ENCODE measurements at places on chromosomes 11 and 22.
A peak's percentile ranks its signal among the peaks of the same experiment; 100 is the strongest.

DNA sequence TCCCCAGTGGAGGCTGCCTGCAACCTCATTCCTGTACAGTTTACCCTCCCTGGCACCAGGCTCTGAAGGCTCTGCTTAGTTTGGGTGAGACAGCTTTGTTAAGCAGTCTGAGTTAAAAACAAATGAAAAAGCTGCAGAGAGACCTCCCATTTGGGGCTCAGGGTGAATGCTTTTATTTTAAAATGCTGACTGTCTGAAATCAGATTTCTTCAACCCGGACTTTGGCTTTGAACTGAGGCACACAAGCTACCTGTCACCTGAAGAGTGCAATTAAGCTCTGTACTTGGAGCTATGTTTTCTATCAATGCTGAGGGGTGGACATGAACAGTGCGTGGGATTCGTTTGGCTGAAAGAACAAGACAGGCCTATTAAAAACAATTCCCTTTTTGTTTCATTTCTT is 217.5 kb upstream of the SORL1-AS1 start:
- no peak for DNase-seq

- no peak for DNase-seq
Measured at GRCh38 chr22:44991218-44991617, 18.6 kb downstream of the PHF21B start.

DNA sequence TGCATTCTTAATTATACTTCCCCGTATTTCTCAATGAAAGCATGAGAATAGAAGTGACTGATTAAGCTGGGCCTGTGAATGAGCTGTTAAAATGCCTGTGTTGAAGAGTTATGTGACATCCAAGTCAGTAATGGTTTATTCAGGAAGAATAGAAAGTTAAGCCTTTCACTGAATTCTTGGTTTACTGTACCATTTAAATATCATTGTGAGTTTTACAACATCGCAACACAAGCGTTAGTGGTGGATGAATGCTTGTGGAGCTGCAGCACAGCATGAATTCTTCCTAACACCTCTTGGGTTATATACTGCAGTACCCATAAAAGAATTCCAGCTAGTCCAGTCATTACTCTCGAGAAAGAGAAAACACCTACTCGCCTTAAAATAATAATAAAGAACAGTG is 257.8 kb downstream of the JRKL start:
- DNase-seq = no peak

DNA sequence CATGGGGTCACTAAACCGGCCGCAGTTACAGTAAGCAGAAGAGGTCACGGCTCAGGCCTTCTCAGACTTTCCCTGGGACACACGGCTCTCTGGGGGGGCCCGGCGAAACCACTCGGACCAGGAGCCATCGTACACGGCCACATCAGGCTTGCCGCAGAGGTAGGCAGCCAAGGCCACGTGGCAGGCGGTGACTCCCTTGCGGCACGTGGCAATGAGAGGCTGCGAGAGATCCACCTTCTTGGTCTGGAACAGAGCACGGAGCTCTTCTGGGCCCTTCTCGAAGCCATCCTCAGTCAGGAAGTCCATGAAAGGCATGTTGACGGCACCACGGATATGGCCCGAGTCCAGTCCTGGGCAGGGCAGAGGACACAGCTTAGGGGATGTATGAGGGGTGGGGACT is 8.3 kb downstream of the TST start:
- DNase-seq = no peak

GRCh38 chr22:48827268-48827846 is 1000.3 kb downstream of the BRD1 start:
- DNase-seq = no peak

- no peak for DNase-seq
Measured at GRCh38 chr22:49206281-49206680, 621.4 kb downstream of the BRD1 start.

DNA sequence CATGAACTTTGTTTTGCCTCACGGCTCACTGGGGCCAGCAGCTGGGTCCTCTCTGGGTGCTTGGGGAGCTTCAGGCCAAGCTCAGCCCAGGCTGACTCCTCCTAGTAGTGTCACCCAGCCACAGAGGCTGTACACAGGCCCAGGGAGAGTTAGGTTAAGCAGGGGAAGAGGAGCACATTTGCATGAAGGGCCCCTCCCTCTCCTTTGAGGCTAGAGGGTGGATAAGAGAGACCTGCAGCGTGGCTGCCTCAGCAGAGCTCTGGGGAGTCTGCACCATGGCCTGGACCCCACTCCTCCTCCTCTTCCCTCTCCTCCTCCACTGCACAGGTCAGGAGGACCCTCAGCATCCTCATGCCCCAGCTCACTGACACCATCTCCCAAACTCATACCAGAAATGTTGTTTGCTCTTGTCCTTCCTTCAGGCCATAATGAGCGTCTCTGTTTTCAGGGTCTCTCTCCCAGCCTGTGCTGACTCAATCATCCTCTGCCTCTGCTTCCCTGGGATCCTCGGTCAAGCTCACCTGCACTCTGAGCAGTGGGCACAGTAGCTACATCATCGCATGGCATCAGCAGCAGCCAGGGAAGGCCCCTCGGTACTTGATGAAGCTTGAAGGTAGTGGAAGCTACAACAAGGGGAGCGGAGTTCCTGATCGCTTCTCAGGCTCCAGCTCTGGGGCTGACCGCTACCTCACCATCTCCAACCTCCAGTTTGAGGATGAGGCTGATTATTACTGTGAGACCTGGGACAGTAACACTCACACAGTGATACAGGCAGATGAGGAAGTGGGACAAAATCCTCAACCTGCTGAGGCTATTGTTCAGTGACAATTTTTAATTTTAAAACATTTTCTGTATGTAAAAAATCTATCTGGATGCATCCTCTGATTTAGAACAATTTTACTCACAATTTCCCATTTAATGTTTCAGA is 82.4 kb upstream of the VPREB1 start:
- no peak for DNase-seq

- DNase-seq = peak; percentile 8
Measured at GRCh38 chr11:112961146-112961668, at the start of gene NCAM1. TSS of gene NCAM1 (plus strand) at chr11:112961420.

DNA sequence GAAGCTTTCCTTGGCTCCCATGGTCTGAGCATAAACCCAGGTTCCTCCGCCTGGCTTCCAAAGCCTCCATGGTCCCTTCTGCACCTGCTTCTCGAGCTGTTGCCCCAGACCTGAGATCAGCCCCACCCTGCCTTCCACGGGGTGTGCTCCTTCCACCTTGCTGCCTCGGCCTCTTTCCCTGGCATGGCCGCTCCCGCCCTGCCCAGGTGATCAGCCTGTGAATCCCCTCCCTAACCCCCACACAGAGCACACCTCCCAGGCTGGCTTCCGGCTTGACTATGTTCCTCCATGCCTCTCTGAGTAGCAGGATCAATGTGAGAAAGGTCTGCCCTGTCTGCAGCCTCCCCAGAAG is 2.7 kb upstream of the PPP6R3 start:
- DNase-seq = no peak

DNA sequence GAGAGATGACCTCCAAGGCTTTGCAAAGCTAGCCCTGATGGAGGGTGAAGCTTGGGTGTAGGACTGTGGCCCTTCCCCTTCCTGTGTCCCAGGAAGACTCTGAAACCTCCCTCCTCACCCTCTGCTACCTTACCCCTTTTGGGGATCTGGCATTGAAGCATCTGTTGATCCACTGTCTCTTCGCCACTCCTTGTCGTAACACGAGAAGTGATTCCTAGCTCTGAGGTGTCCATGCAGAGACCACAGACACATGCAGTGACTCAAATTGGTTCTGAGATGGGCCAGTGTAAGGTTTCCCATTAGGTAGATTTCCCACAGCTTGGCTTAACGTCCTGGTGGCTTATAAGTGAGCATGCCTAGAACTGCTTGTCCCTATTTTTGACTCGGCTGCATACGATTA is 101.4 kb downstream of the ZBTB16 start:
- no peak for DNase-seq

GRCh38 chr11:119975561-119976152 is 162.3 kb downstream of the TRIM29 start:
- DNase-seq = no peak

GRCh38 chr11:111939836-111940604 is 2.9 kb downstream of the DIXDC1 start:
- DNase-seq = no peak

DNA sequence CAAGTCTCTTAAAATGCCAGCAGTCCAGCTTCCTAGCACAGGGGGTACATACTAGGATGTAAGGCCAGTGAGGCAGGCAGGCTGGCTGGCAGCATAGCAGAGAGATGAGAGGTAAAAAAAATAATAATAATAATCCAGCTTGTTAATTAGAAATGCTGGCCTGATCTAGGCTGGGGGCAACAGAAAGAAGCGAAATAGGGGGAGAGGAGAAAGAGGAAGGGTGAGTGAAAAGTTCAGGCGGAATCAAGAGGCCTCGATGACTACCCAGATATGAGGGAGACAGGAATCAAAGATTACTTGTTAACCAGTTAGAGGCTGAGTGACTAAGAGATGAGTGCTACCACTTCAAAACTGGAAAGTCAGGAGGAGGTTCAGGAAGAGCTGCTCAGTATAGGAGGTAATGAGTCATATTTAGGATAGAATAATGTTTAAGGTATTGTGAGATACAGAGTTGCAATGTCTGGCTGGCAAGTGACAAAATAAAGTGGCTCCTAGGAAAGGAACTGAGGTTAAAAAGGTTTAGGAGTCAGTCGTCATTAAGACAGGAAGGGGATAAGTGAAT is 2.8 kb downstream of the ALKBH8 start:
- DNase-seq = peak; percentile 40

DNA sequence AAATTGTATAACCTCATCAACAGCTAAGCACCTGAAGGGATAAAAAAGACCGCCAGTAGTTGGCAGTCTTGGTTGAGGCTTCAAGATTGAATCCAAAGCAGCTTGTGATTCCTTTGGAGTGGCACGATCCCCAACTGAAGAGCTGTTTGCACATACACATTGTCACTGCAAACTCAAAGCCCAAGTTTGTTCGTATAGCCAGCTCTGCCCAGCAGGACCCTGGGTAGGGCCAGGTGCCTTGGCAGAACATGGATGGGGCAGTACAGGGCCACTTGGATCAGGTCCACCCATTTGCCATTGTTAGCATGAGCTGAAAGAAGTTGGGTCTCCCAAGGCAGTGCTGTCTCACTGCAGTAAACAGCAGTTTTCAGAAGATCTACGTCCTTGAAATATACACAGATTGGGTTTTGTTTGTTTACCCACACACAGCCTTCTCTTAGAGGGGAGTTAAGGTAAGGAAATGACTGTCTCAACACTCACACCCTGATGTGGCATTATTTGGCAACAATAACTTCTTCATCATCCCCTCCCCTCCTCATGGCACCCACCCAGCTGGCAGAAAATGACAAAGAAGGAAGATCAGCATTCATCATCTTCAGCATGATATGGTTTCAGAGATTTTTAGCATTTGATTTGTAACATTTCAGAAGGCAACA is 132.9 kb downstream of the COMMD9 start:
- peak; percentile 29 for DNase-seq

- peak; percentile 91 for DNase-seq
Measured at GRCh38 chr11:120208777-120209176, 2.1 kb upstream of the OAF start.

- no peak for DNase-seq
Measured at GRCh38 chr11:87185228-87185627, 147.5 kb downstream of the TMEM135 start.

- no peak for DNase-seq
Measured at GRCh38 chr11:118016104-118016503, 29.9 kb downstream of the IL10RA start.

- no peak for DNase-seq
Measured at GRCh38 chr11:96741068-96741467, 351.3 kb downstream of the JRKL start.

DNA sequence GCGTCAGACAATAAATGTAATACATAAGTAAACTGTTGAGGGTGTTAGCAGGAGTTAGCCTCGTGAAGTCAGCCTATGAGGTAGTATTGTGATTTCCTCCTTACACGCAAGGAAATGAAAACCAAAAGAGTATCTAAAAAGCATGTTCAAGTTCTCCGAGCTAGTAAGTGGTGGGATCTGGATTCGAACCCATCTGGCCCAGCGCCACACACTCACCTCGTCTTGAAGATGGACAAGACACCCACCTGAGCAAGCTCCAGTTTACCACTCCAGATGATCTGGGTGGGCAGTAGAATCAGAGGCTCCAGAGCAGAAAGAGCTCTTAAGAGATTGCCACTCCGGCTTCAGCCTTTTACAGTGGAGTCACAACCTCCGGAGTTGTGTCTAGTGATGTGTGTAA is 140.3 kb downstream of the PKNOX2 start:
- DNase-seq = no peak

DNA sequence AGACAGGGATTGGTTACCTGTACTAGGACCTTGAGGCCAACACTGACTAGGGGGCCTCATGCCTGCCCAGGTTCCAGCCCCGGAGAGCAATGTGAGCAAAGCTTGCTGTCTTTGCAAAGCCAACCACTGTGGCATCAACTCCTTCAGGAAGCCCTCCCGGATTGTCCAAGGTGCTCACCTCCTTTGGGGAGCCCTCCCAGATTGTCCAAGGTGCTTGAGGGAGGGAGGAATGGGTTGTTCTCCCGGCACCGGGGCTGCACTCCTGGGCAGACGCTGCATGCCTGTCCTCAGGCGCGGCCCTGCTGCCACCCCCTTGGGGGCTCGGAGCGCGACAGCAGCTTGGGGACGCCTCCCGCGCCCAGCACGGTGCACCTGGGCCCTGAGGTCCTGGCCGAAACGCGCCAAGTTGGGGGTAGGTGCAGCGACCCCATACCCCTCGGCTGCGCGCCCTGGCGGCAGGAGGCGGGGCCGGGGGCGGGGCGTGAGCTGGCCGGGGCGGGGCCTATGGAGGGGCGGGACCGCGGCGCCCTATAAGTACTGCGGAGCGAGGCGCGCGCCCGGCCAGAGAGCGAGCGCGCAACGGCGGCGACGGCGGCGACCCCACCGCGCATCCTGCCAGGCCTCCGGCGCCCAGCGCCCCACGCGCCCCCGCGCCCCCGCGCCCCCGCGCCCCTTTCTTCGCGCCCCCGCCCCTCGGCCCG is at the start of gene CD81:
Gene CD81 (plus strand): TSS at position 560 of the 701 bp plus-strand sequence. CDS start 240 bp downstream, outside the sequence.
- DNase-seq = peak; percentile 72

GRCh38 chr11:44149651-44150050 is 54.2 kb downstream of the EXT2 start:
- no peak for DNase-seq

- DNase-seq = no peak
Measured at GRCh38 chr11:28268925-28269324, 160.7 kb downstream of the METTL15 start.

All from suppressor macrophage treated with lipopolysaccharide for 4 hours (primary cell).